AG04450 (cell line): ENCODE measurements at places on chromosomes 5 and 9. TPM values are rescaled to one million over a fixed set of nuclear protein-coding genes. Genes with fewer than 3 reads are reported as not detected.

- DNase-seq, result no peak
Measured at GRCh38 chr9:111483439-111483857, 735 bp downstream of the ECPAS start.

DNA sequence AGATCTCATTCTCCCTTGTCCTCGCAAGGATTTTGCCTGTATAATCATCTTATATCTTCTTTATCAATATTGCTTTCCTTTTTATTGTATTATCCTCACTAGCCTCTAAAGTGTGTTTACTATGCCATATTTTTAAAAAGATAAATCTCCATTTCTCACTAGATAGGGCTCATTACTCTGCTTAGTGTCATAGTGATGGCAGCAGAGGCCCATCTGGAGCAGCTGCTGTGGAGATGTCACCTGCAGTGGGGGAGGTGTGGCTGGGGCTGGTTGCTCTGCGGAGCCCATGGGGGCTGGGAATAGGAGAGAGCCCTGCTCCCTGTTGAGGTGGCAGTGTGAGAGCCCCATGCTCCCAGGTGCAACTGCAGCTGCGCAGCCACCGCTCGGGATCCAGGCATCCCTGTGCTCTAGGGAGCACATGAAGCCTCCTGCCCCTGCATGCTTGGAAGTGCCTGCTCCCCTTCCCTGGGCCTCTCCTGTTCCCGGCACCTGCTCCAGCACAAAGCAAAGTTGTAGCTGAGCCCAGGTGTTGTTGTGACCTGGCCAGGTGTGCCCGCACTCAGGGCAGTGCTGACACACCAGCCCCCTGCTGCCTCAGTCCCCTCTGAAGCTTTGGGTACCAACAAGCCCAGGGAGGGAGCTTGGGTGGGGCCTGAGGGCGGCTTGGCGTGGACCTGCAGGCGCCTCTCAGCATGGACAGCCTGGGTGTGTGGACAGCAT lies 144.6 kb upstream of the MRPS30 start:
- DNase-seq, result no peak

DNA sequence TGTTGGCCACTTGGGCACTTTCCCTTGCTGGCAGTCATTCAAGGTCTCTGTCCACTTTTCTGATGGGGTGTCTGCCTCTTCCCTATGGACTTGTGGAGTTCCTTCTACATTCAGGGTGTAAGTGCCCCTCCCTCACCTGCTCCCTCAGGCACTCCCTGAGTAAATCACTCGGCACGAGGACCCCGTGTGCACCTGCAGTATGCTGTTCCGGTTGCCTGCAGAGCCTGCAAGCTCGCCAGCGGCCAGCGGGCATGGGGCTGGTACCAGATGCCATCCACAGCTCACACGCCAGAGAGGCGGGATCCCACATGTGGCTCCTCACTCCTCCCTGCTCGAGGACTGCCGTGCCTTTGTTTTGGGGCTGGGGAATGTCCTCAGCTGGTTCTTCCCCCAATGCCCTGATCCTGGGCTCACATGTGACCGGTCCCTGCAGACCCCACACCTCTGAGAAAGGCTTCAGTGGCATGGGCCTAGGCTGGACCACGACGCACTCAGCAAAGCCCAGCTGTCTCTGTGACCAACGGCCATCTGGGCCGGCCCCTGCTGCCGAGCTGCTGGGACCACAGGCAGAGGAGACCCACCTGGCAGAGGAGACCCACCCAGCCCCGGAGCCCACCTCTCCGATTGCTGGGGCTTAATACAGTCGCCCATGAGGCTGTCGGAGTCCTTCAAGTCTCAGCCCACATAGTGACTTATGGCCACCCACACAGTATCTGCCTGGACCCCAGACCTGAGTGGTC lies 46.1 kb upstream of the CLPTM1L start:
- no peak for DNase-seq

EQTN gene
- not detected in 2 replicates for polyA plus RNA-seq

DND1 gene
- 0.14 and 0.31 TPM in 2 replicates for polyA plus RNA-seq
